Activated CD4-positive, alpha-beta T cell treated with anti-CD3 and anti-CD28 coated beads, Interleukin-2, amount 10 ng/mL, durations not matched to agents 7 days and 5 days (primary cell): ENCODE measurements at places on chromosomes 16 and 17.

DNA sequence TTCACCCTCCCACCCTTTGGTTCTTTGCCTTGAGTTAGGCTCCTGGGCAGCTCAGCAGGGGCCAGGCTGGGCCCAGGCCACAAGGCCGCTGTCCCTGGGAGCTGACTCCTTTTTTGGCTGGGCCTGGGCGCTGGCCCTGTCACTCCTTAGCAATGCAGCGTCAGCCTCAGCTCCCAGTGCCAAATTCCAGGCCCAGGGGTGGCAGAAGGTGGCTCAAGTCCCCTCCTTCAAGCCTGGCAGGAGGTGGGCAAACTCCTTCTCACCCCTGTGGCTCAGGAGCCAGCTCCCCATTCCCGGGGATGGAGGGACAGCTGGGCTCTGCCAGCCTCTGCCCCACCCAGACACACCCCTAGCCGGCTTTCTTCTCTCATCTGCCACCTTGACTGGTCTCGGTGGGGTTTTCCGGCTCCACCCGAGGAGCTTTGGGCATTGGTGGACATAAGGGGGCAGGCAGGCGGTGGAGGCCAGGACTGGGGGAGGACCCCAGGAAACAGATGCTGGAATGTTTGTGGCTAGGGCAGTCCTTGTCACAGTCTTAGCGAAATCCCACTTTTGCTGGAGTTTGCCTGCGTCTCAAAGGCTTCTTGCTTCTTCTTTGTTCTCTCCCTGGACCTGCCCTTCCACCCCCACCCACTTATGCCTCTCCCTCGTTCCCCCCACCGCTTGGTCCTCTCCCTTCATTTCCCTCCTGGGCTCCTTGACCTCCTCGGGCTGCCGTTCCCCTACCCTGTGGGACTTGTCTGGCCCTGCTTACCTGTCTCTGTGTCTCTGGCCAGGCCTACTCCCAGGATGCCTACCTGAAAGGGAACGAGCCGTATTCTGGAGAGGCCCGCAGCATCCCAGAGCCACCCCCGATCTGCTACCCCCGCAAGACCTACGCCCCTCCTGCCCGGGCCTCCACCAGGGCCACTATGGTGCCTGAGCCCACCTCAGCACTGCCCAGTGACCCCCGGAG lies 37.4 kb downstream of the ARHGAP23 start:
- no peak for DNase-seq

DNA sequence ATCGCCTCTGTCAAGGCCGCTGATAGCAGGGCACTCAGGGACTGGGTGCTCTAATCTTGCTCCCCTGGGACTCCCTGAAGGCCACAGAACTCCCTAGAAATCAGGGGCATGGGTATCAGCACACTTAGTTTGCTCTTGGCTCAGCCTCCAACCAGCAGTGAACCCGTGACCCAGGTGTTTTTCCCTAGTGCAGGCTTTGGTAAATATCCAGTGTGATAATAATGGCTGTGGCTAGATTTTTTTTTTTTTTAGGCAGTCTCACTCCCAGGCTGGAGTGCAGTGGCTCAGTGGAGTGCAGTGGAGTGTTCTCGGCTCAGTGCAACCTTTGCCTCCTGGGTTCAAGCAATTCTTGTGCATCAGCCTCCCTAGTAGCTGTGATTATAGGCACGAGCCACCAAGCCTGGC lies 10.3 kb downstream of the NUPR1 start:
- no peak for DNase-seq

DNA sequence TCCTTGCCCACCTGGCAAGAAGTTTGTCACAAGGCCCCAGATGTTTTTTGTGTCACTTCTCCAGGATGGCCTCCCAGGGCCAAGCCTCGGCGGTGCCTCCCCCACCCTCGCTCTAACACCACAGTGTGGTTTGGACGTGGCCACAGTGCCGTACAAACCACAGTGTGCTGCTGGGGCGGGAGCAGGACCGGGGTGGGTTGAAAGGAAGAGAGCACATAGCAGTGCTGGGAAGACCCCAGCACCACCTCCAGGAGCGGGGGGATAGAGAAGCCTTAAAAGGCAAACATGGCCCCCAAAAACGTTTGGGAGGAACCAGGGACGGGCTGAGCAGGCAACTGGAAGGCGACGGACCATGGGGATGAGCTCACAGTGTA lies 5.0 kb upstream of the BCL6B start:
- DNase-seq: no peak

- no peak for DNase-seq
Measured at GRCh38 chr16:68987734-68988457, 117.6 kb upstream of the HAS3 start.

DNA sequence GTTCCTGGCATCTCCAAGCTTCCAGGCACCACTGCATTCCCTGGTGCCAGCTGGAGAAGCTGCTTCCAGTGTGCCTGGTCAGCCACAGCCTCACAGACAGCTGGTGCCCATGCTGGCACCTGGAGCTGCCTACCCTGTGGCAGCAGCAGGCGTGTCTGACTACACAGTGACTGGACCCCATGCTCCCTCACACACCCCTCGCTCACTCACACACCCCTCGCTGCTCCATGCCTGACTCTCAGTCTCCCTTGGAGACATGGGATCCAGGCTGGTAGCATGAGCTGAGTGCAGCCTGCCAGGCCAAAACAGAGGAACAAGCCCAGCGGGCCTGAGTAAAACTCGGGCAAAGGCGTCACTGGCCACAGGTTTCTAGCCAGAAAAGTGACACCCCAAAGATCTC lies 59.1 kb upstream of the SMIM36 start:
- no peak for DNase-seq
